Activated CD8-positive, alpha-beta memory T cell treated with anti-CD3 and anti-CD28 coated beads for 24 hours (primary cell): ENCODE measurements at places on chromosomes 4 and X.

DNA sequence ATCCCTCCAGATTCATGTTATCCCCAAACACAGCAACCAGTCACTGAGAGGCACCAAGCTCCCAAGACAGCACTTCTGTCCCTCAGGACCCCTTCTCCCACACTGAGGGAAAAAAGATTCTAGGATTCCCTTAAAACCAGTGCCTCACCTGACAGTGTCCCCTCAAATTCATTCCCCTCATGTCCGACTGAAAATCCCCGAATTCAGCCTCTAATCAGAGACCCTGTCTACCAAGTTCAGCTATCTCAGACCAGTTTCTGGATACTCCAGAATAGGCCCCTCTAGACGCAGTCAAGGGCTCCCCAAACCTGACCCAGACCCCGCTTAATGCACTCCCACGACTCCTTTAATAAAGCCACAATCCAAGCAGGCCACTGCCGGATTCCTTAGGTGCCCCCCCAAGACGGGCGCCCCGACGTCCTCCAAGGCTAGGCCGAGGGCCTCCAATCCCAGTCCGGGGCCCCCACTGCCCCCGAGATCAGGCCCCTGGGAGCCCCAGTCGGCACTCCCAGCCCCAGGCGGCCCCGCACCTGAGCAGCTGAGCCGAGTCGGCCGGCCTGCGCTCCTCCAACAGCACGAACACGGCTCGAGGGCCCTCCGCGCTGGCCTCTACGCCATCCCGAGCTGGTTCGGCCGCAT is 457 bp downstream of the TFE3 start:
- no peak for DNase-seq

GRCh38 chr4:77284036-77284435 is 127.0 kb downstream of the CCNG2 start:
- no peak for DNase-seq

DNA sequence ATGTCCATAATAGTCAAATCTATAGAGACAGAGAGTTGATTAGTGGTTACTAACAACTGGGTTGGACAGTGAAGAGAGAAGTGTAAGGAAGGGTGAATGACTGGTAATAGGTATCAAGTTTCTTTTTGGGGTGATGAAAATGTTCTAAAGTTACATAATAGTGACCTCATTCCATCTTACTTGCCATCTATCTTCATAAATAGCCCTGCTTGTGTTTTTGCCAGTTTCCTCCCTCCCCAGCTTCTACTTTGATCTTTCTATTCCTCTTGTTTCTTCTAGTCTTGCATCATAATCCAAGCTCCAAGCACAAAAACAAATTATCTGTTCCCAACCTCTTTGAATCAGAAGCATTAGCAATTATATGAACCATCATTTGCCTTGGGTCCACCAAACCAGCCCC is 40.2 kb upstream of the TET2 start:
- no peak for DNase-seq

DNA sequence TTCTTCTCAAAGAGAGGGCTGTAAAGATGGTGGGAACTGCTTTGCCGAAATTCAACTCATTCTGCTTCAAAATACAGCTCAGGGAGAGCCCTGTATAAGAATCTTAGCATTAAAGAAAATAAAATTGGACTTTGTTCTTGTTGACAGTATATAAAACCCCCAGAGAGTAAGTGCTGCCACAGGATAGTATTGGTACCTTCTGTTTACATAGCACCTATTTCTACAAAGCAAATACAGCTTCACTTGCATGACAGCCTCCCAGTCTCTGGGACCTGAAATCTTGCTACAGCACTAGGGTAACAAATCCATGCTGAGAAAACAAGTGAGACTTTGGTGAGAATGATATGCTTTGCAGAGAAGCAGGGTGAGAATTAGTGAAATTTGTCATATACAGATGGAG is 428.6 kb downstream of the ADGRL3 start:
- no peak for DNase-seq

- DNase-seq: no peak
Observed at GRCh38 chr4:119231491-119231890, 19.0 kb downstream of the USP53 start.

- DNase-seq: no peak
Observed at GRCh38 chr4:17166954-17167353, 268.5 kb upstream of the LDB2 start.

- no peak for DNase-seq
Observed at GRCh38 chr4:84856468-84857049, 109.9 kb downstream of the WDFY3 start.

- no peak for DNase-seq
Observed at GRCh38 chr4:150402871-150403272, 179.1 kb upstream of the MAB21L2 start.

- DNase-seq: no peak
Observed at GRCh38 chr4:56787380-56787779, 34.1 kb downstream of the SPINK2 start.

DNA sequence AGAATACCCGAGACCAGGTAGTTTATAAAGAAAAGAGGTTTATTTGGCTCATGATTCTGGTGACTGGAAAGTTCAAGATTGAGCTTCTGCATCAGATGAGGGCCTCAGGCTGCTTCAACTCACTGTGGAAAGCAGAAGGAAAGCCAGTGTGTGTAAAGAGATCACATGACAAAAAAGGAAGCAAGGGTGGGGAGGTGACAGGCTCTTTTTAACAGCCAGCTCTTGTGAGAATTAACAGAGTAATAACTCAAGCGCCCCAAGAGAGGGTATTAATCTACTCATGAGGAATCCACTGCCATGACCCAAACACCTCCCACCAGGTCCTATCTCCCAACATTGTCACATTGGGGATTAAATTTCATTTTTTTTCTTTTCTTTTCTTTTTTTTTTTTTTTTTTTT is 6.3 kb upstream of the YIPF6 start:
- no peak for DNase-seq

- no peak for DNase-seq
Observed at GRCh38 chrX:107288676-107289075, 82.3 kb downstream of the DNAAF6 start.

DNA sequence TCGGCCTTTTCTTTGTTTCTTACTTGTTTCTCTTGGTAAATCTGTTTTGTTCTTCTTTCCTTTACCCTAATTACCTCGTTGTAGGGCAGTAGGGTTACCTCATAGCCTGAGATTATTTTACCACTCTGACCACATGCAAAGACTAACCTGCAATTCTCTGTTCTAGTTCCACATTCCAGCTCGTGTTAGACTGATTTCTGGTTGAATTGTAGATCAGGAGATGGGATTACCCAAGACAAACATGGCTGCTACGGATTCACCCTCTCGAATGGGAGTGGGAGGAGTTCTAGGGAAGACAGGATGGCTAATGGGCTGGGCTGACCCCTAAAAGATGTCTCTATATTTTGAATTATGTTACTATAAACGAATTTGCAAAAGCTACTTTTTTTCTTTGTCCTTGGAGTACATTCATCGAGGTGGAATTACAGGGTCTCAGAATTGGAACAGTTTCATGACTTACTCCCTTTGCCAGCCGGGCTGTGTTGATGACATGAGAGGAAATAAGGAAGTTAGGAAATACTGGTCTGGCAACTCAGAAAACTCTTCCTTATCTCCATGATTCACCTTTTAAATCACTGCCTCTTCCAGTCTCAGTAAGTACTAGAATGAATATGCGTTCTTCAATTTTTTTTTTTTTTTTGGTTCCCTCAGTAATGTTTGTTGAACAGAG is 36.7 kb upstream of the FBXW7 start:
- DNase-seq: no peak

GRCh38 chrX:130028196-130028595 is 45.8 kb downstream of the BCORL1 start:
- peak; percentile 70 for DNase-seq

- DNase-seq: no peak
Observed at GRCh38 chr4:44150091-44150576, 298.5 kb downstream of the KCTD8 start.

GRCh38 chrX:71910986-71911730 is 513 bp downstream of the NHSL2 start:
- DNase-seq: peak; percentile 71

DNA sequence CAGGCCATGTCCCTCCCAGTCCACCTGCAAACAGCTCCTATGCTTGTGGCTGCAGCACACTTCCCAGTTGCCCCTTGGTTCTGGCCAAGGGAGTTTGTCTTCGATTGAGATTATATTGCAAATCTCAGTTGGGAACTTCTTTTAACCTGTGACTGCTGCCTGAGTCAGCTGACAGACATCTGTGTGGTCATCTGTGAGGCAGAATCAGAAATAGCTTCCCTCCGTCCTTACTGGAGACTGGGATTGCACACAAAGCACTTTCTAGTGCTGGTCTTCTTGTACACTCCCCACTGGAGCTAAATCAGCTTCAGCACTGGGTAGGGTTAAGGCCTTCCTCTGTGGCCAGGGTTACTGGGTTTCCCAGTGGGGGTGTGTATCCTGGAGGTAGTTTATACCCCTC is 34.3 kb downstream of the ZNF330 start:
- DNase-seq: no peak

DNA sequence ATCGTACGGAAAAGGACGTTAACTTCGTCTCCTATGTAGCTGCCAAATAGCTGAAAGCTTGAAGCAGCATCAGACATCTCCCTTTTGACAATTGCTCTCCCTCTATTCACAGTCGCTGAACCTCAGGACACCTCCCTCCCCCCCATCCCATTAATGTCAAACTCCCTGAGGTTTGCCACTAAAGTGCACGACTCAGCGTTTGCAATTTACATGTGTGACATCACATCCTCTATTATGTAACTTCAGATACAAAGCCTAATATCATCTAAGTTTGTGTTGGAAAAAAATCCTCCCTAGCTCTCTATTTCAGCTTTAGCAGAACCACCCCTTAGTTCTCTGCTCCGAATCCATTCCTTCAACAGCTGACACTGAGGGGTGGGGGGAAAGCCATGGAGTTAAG is 5.5 kb upstream of the NR3C2 start:
- no peak for DNase-seq

- no peak for DNase-seq
Observed at GRCh38 chr4:22202975-22203710, 254.6 kb upstream of the KCNIP4 start.

DNA sequence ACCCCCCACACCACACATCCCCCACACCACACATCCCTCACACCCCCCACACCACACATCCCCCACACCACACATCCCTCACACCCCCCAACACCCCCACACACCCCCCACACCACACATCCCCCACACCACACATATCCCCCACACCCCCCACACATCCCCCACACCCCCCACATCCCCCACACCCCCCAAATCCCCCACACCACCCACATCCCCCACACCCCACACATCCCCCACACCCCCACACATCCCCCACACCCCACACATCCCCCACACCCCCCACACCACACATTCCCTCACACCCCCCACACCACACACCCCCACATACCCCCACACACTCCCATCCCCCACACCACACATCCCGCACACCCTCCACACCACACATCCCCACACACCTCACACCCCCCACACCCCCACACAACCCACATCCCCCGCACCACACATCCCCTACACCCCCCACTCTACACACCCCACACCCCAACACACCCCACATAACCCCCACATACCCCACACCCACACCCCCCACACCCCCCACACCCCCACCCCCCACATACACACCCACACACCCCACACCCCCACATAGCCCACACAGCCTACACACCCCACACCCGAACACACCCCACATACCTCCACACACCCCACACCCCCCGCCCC is 172.9 kb downstream of the DCLK2 start:
- DNase-seq: no peak

GRCh38 chr4:87881115-87881514 is 48.3 kb downstream of the MEPE start:
- no peak for DNase-seq

DNA sequence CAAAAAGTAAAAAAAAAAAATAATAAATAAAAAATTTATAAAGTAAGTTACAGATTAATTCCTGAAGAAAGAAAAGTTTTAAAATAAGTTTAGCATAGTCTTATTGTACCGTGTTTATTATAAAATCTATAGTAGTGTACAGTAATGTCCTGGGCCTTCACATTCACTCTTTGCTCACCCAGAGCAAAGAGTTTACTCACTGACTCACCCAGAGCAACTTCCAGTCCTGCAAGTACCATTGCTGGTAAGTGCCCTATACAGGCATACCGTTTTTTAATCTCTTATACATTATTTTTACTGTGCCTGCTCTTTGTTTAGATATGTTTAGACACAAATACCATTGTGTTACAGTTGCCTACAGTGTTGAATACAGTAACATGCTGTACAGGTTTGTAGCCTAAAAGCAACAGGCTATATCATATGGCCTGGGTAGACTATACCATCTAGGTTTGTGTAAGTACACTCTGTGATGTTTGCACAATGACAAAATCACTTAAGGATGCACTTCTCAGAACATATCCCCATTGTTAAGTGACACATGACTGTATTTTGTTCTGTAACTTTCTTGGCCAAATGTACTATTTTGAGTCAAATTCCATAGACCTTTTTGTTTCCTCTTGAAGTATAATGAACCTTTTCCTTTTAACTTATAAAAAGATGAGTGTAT is 199.0 kb upstream of the NUDT6 start:
- DNase-seq: no peak

- no peak for DNase-seq
Observed at GRCh38 chr4:126986828-126987227, 645.9 kb upstream of the INTU start.

GRCh38 chr4:6402566-6403399 is 69.6 kb downstream of the PPP2R2C start:
- no peak for DNase-seq

- DNase-seq: no peak
Observed at GRCh38 chrX:92230628-92231027, 451.5 kb downstream of the PCDH11X start.

- DNase-seq: peak; percentile 62
Observed at GRCh38 chrX:19879735-19880378, 7.5 kb downstream of the SH3KBP1 start.

- no peak for DNase-seq
Observed at GRCh38 chr4:1297023-1297395, 7.3 kb downstream of the MAEA start.

- peak; percentile 83 for DNase-seq
Observed at GRCh38 chrX:154019633-154020528, at the start of gene IRAK1. Gene IRAK1 (minus strand): TSS chrX:154019902. CDS start chrX:154019812, 90 bp downstream.

GRCh38 chr4:13903061-13903460 is 275.5 kb upstream of the BOD1L1 start:
- DNase-seq: no peak

- DNase-seq: no peak
Observed at GRCh38 chr4:69707807-69708206, 52.6 kb downstream of the SULT1B1 start.

DNA sequence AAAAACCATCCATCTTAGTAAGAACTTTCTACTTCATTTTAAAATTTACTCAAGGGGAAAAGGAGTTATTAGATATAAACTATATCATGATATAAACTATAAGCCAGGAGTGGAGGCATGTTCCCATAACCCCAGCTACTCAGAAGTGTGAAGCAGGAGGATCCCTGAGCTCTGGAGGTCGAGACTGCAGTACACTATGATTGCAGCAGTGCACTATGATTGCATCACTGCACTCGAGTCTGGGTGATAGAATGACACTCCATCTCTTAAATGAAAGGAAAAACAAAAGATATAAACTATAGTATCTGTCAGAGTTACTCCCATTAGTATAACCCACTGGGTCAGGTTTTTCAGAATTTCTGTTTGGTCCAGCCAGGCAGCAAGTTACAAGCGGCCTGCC is 47.6 kb downstream of the RPS3A start:
- no peak for DNase-seq

GRCh38 chr4:73653695-73654106 is 33.5 kb upstream of the RASSF6 start:
- DNase-seq: no peak

GRCh38 chr4:92992758-92993157 is 689.0 kb downstream of the GRID2 start:
- DNase-seq: no peak
